DND-41 (cell line): ENCODE measurements at places on chromosomes 1 and 21.

DNA sequence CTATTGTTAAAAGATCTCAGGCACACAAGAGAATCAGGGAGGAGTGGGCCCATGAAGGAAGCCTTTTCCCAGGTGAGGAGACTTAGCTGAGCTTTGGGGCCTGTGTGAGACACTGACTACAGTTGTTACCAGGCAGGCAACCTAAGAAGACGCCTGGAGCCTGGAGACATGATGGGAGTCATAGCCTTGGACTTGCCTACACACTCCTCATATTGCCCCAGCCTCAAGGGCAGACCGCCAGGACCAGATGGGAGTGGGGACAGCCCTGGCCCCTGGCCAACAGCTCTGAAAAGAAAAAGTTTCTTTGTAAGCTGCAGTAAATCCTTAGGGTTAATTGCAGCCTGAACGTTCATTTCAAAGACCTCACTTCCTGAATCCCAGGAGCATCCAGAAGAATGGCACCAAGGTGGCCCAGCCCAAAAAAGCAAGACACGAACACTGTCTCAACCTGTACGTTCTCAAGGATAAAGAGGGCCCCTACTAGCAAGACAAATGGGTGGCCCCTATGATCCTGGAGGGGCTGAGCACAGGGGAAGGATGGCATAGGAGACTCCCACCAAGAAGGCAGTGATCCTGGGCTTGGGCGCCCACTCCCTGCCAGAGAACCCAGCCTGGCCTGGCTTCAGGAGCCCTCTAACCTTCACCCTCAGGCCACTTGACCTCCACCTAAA lies 33.2 kb upstream of the BTG2 start:
- no peak for DNase-seq

DNA sequence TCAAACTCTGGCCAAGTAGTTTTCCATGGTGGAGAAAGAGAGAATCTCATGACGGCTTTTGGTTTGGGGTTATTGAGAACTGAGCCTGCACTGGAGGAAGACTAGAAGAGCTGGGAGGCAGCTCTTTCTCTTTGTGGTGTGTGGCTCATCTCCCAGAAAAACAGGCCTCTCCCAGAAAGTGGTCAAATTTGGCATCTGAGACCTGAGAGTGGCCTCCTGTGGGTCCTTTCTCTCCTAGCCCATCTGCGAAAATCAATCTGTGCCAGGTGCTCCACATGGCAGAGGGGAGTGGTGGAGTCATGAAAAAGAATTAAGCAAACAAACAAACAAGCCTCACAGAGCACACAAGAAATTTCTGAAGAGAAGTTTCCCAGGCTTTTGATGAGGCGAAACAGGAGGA lies 305.0 kb downstream of the ST6GALNAC3 start:
- no peak for DNase-seq

GRCh38 chr1:198678301-198678836 lies 39.5 kb downstream of the PTPRC start:
- DNase-seq: no peak

GRCh38 chr1:209926045-209926444 lies 12.0 kb upstream of the SYT14 start:
- DNase-seq: no peak

- DNase-seq: no peak
Observed at GRCh38 chr1:85450832-85451231, 14.1 kb downstream of the DDAH1 start.

- no peak for DNase-seq
Observed at GRCh38 chr1:19450811-19451515, 34.4 kb downstream of the CAPZB start.

DNA sequence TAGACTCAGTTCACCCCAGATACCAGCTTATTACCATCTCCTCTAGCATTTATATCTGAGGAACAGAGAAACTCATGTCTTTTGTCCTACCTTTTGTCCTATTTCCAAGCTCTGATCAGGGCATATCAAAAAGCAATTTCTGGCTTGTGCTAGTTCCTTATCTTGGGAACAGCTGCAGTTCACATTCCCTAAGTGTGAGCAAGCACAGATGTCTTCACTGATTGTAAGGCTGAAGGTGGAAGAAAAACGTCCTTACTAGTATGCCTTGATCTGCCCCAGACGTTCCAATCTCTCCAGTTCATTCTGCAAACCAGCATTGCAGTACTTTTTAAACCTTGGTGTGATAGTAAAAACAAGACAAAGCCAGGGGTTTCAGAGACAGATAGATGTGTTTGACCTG lies 139.8 kb downstream of the NCAM2 start:
- no peak for DNase-seq

DNA sequence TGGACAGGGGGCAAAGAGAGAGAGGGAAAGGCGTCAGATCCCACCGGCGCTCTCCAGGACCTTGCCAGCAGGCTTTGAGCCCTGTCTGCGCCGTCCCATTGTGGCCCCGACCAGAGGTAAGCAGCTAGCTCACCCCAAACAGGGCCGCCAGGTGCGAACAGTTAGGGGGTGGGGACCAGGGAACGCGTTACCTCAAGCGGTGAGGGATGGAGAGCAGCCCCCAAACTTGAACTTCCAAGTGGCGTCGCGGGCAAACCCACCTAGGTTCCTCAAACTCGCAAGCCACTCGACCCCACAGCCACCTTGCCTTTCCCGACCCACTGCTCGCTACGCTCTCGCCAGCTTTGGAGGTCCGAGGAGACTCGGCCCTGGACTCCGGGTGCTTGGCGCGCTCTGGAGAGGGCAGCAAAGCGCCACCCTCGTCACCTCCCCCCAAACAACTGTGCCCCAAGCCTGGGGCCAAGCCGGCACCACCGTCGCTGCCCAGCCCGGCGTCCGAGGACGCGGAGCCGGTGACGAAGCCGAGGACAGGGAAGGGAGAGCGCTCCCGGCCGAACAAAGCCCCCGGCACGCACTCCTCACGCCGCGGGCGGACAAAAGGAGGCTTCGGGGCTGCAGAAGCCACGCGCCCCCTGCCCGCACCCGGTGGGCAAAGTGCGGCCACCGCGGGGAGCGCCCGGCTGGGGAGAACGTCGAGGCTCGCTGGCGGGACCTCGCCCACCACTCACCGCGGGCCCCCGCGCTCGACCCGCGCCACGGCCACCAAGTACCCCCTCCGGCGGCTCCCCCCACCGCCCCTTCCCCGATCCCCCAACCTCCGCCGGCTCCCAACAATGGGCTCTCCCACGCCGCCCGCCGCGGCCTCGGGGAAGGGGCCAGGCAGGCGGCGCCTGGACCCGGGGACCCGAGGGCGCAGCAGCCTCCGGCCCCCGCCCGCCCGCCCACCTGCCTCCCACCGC lies 976 bp downstream of the SSBP3 start:
- DNase-seq: peak; percentile 38
